Kidney (tissue), 22 donors: ENCODE measurements at places on chromosomes 5 and 9. TPM values are rescaled to one million over a fixed set of nuclear protein-coding genes. Genes with fewer than 3 reads are reported as not detected.

DNA sequence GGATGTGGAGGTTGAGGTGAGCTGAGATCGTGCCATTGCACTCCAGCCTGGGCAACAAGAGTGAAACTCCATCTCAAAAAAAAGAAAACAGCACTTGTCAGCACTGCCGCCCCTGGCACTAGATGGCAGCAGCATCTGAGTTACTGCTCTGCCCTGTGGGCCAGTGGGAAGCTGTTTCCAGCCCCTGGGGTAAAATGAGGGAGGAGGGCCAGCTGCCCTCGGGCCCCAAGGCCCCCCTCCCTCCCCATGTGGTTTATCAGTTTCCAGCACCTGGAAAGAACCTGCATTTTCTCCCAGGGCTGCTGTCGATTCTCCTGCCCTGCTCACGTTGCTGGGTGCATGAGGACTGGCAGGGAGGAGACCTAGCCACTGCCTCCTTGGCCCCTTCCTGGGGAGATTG is 13.2 kb upstream of the CEL start:
- H3K4me1 ChIP-seq: no peaks in the 10 kb centered on the region
- H3K27ac ChIP-seq: no peak overlapping the region
- H3K4me3 ChIP-seq: no peak overlapping the region

DNA sequence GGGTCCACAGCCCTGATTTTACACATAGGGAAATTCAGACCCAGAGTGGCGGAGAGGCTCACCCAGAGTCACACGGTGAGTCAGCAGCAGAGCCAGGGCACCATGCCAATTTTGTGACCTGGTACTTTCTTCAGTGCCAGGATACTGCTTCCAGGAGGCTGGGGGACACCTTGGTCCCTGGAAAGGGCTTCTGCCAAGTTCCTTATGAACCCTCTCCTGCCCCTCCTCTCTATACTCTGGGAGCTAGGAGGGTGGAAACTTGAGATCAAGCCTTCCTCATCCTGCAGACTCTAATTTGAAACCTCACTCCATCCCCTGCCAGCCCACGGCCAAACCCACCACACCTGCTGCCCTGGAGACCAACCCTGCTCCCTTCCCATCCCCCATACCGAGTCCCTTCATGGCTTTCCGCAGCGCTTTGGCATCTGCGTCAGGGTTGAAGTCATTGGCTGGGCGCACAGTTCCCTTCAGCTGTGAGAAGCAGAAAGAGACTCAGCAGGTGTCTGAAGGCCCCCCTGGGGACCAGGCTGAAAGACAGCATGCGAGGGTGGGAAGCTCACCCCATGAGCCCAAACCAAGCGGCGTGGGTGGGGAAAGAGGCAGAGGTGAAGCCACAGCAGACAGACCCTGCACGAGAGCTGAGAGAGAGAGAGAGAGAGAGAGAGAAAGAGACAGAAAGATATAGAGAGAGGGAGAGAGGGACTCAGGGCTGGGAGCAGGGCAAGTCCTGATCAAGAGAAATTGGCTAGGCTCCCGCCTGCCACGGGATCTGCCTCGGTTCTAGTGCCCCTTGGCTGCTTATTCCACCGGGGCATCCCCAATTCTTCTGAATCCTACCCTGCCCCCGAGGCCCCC is 33.5 kb downstream of the ANXA6 start:
- H3K27ac ChIP-seq: no peak overlapping the region
- no peak overlapping the region for H3K4me3 ChIP-seq
- H3K4me1 ChIP-seq: peaks cover 6% of the 10 kb centered on the region
- H3K36me3 ChIP-seq: peaks cover 47% of the 10 kb centered on the region
- no peak for DNase-seq

GRCh38 chr5:142720641-142721271 is 34.9 kb upstream of the FGF1 start:
- DNase-seq: no peak
- H3K27ac ChIP-seq: no peak overlapping the region
- H3K4me1 ChIP-seq: peaks cover 10% of the 10 kb centered on the region
- H3K36me3 ChIP-seq: no peaks in the 10 kb centered on the region
- no peak overlapping the region for H3K4me3 ChIP-seq
- H3K27me3 ChIP-seq: no peaks in the 10 kb centered on the region

DNA sequence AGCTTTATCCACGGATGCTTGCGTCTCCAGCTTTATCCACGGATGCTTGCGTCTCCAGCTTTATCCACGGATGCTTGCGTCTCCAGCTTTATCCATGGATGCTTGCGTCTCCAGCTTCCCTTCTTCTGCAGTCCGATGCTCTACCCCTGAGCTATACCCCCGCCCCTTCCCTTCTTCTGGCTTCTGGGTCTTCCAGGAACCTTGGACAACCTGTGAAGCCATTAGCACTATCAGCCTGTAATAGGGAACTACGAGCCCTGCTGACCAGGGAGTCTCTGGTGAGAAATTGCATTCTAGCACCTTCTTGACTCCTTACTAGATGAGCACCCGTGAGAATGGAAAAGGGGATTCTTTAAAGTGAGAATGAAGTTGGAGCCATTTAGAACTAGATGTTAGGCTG is 39.1 kb upstream of the SH3PXD2B start:
- H3K27ac ChIP-seq: no peak overlapping the region
- no peak overlapping the region for H3K4me3 ChIP-seq
- no peaks in the 10 kb centered on the region for H3K27me3 ChIP-seq

- no peak overlapping the region for H3K4me3 ChIP-seq
- H3K27me3 ChIP-seq: no peaks in the 10 kb centered on the region
- H3K4me1 ChIP-seq: no peaks in the 10 kb centered on the region
- H3K27ac ChIP-seq: no peak overlapping the region
These were observed 720.2 kb upstream of the TYRP1 start for GRCh38 chr9:11973011-11973410.

- no peak overlapping the region for H3K27ac ChIP-seq
- no peaks in the 10 kb centered on the region for H3K27me3 ChIP-seq
- DNase-seq: no peak
- H3K36me3 ChIP-seq: peaks cover 6% of the 10 kb centered on the region
- peaks cover 2% of the 10 kb centered on the region for H3K4me1 ChIP-seq
These were observed 92.3 kb downstream of the ANKRD33B start for GRCh38 chr5:10655972-10656830.

GRCh38 chr9:101376111-101376848 is 8.5 kb downstream of the BAAT start:
- H3K27ac ChIP-seq: no peak overlapping the region
- H3K27me3 ChIP-seq: no peaks in the 10 kb centered on the region
- H3K36me3 ChIP-seq: no peaks in the 10 kb centered on the region
- no peak for DNase-seq
- no peak overlapping the region for H3K4me3 ChIP-seq

DNA sequence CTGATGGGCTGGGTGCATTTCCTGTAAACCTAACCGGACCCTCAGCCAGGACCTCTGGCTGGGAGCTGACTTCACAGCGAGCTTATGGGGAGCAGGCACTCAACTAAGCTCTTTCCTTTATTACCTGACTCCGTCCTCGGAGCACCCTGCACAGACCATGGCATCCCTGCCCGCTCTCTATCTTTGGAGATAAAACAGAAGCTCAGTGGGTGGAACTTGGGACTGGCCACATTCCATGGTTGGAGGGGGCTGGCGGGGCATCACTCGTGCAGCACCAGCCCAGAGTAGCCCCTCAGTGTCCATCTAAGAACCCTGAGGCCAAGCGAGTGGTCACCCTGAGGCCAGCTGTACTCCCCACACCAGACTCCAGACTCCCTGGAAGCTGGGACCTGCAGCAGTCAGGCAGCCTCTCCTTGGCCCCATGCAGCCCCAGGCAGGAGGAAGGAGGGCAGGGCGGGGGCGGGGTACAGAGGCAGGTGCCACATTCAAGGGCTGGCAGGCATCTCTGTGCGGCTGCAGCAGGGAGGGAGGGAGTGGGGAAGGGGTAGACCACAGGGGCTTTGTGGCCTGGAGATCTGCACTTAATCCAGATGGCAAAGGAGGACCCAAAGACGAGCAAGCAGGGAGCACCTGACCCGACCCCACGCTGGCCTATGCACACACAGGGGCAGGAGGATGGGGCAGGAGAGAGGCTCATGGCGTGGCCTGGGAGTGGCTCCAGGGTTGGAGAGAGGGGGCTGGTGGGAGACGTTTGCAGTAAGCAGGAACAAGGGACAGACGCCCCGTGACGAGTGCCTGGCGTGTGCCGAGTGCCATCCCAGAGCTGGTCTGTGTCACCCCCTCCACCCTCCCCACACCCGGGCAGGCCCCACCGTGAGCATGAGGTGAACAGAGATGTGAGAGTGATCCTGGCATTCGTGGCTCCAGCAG is 26.1 kb downstream of the GLT6D1 start:
- H3K4me1 ChIP-seq: no peaks in the 10 kb centered on the region
- no peaks in the 10 kb centered on the region for H3K36me3 ChIP-seq
- no peak overlapping the region for H3K4me3 ChIP-seq
- no peak overlapping the region for H3K27ac ChIP-seq

DNA sequence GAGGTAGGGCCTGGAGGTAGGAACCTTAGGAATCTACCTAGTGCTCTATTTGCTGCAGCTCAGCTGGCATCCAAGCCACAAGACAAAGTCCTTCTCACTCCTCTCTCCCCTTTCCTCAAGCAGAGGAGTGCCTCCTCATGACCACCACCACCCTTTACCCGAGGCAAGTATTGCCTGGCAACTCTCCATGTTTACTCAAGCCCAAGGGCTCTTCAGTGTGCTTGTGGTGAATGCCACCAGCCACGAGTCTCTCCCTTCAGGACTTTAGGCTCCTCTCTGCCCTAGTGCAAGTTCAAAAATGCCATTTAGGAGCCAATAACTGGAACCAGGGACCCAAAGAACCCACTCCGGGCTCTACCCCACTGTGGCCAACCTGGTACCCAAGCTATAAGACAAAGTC is 514.5 kb upstream of the RGMB start:
- no peak for DNase-seq
- no peaks in the 10 kb centered on the region for H3K27me3 ChIP-seq
- H3K27ac ChIP-seq: no peak overlapping the region
- H3K4me3 ChIP-seq: no peak overlapping the region

DNA sequence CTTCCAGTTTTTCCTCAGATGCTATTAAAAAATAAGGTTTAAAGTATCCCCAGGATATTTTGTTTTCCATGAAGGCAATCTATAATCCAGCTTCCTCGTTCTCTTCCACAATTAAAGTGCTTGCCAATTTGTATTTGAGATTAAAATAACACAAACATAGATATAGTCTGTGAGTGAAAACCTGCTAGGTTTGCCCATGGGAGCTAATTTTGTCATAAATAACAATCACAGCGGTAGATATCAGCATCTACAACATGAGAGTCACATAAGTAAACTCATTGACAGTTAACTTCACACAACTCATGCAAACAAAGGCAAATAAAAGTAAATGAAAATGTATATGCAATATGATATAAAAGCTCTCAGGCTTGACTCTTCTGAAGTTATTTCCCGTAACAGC is 29.2 kb upstream of the RASGRF2 start:
- H3K27me3 ChIP-seq: no peaks in the 10 kb centered on the region
- no peak overlapping the region for H3K27ac ChIP-seq
- DNase-seq: no peak
- no peaks in the 10 kb centered on the region for H3K36me3 ChIP-seq
- H3K4me1 ChIP-seq: no peaks in the 10 kb centered on the region

DNA sequence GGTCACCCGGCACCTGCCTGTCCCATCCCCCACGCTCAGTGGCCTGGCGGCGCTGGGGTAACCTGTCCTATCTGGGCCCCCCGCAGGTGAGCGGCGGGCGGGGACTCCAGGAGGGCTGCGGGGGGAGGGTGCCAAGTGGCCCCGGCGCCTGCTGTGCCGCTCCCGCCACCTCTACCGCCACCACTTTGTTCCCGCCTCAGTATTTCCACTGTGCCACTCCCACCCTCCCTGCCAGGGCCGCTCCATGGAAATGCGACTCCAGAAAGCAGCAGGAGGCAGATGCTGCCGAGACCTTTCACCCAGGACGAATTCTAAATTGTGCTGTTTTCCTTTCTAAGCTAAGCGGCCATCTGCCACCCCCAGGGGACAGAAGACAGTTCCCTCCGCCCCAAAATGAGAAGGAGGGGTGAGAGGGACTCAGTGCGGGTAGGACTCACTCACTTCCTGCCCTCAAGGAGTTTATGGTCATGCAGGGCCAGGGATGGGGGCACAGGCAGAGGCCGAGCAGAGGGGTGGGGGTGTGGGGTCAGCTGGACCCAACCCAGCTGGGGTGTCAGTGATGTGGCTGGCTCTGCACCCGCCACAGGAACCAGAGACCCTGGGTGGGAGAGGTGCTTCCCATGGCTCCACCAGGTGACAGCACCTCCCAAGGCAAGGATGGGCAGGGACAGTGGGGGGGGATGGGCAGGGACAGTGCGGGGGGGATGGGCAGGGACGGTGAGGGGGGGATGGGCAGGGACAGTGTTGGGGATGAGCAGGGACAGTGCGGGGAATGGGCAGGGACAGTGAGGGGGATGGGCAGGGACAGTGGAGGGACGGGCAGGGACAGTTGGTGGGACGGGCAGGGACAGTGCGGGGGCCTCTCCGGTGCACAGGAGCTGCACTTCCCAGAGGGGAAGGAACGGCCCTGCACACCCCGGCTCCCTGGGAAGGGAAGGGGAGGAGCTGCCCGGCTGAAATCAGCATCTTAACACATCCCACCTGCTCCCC is 17.8 kb downstream of the NOTCH1 start:
- H3K27me3 ChIP-seq: no peaks in the 10 kb centered on the region
- peaks cover 59% of the 10 kb centered on the region for H3K4me1 ChIP-seq
- H3K4me3 ChIP-seq: no peak overlapping the region
- DNase-seq: peak; percentile 84

DNA sequence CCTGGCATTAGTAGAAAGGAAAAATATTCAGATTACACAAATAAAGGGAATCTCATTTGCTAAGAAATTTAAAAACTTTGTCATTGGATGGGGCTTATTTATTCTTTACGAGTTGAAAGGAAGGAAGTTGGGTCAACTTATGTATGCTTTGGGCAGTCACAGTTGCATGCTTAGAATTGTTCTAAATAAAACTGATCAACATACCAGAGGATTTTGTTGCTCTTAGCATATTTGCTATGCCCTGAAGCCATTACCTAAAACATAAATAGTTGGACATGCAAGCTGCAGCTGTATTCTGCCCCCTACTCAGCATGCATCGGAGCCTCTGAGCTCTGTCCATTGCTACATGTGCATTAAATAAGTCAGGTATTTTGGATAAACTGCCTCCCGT is 172.7 kb upstream of the MEF2C start:
- no peak overlapping the region for H3K27ac ChIP-seq
- no peak overlapping the region for H3K4me3 ChIP-seq
- H3K4me1 ChIP-seq: no peaks in the 10 kb centered on the region
- H3K27me3 ChIP-seq: no peaks in the 10 kb centered on the region
- no peaks in the 10 kb centered on the region for H3K36me3 ChIP-seq

TEX48 gene
- total RNA-seq: not detected

SH3TC2 gene
- total RNA-seq: 1.3 TPM

ZFP37 gene
- 4.1 TPM for total RNA-seq

C8G gene
- 1.9 TPM for total RNA-seq

RFX3 gene
- total RNA-seq: 17.8 TPM

DNAH5 gene
- 16.4 TPM for total RNA-seq

TESK1 gene
- 35.8 TPM for total RNA-seq

ENHO gene
- 0.22 TPM for total RNA-seq

LCP2 gene
- 48.8 TPM for total RNA-seq

MYORG gene
- 8.1 TPM for total RNA-seq

TLN1 gene
- total RNA-seq: 376 TPM

TAF11L5 gene
- total RNA-seq: not detected
